H9 (cell line): ENCODE measurements at places on chromosomes 6 and 20. TPM values are rescaled to one million over a fixed set of nuclear protein-coding genes. Genes with fewer than 3 reads are reported as not detected.

PLG gene
- total RNA-seq, result not detected in 2 replicates

RAET1E gene
- not detected in 2 replicates for total RNA-seq

LY6G5C gene
- 1.8 and 2.2 TPM in 2 replicates for total RNA-seq

CNBD2 gene
- 2.3 and 3.1 TPM in 2 replicates for total RNA-seq

MTCH1 gene
- 200 and 205 TPM in 2 replicates for total RNA-seq

DNA sequence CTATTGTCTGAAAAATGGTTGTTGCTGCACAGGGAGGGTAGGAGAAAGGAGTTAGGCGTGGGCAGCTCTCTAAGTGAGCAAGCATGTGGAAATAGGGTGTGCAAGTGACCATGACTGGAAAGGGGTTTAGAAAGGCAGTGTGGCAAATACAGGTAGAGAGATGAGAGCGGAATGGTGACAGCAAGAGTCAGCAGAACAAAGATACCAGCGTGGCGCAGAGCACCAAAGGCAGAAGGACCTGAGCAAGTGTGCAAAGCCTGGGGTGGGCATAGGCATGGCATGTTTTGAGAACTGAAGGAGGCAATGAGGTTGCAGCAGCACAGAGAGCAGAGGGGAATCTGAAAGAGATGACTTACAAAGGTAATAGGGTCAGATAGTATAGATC, 17.0 kb downstream of the RNF217 start:
- no peak overlapping the region for H3K4me3 ChIP-seq
- H3K36me3 ChIP-seq, result peaks cover 24% of the 10 kb centered on the region
- no peaks in the 10 kb centered on the region for H3K4me1 ChIP-seq
- H3K27me3 ChIP-seq, result no peaks in the 10 kb centered on the region

GRCh38 chr6:169978615-169979161, 227.3 kb downstream of the ERMARD start:
- H3K27me3 ChIP-seq, result no peaks in the 10 kb centered on the region
- H3K36me3 ChIP-seq, result no peaks in the 10 kb centered on the region
- H3K27ac ChIP-seq, result no peak overlapping the region

DNA sequence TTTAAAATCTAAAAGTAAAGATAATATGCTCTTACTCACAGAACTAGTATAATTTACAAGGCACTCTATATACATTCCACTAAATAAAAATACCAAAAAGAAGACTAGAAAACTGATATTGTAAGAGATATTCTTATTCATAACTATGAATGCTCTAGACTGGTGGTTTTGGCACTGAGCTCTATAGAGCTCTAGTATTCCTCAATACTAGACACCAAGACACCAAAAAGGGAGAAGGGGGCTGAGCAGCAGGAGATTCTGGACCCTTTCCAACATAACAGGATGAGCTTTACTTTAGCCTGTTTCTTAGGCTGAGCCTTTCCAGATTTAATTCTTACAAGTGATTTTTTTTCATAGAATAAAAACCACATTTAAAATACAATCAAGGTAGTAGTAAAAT, 173.6 kb downstream of the COL21A1 start:
- H3K27me3 ChIP-seq, result no peaks in the 10 kb centered on the region
- DNase-seq, result no peak
- peaks cover 16% of the 10 kb centered on the region for H3K36me3 ChIP-seq
- H3K27ac ChIP-seq, result no peak overlapping the region
- no peaks in the 10 kb centered on the region for H3K4me1 ChIP-seq

GRCh38 chr20:14470231-14470899, 133.0 kb upstream of the FLRT3 start:
- H3K4me3 ChIP-seq, result no peak overlapping the region
- H3K4me1 ChIP-seq, result no peaks in the 10 kb centered on the region; the same call in 1 of the 2 replicates
- no peak overlapping the region for H3K27ac ChIP-seq
- peaks cover 49% of the 10 kb centered on the region for H3K36me3 ChIP-seq
- no peaks in the 10 kb centered on the region for H3K27me3 ChIP-seq

DNA sequence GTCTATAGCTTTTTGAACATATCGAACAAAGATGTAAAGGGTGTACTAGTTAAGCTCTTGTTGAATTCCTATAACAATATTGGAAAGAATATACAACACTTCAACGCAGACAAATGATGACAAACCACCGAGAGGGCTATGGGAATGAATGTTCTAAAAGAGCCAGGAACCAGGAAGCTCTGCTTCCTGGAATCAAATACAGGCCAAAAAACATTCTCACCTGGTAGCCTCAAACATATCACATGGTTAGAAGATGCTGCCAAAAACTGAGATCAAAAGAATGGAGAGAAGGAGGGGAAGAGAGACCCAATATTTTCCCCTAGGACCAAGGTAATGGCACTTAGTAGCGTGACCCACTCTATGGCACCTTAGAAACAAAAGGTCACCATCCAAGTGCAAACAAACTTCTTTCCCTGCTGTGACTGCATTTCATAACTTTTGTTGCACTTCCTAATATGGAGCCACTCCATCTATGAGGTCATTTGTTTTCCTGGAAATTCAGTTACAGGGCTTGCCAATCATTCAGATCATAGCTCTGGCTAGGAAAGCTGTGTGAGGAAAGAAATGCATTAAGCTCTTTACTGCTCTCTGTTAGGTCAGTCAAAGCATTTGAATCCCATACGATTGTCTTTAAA, 199.2 kb upstream of the NT5E start:
- H3K4me3 ChIP-seq, result no peak overlapping the region
- 0 out of 2 replicates have a peak, but pooled peaks cover 5% of the 10 kb centered on the region for H3K36me3 ChIP-seq
- no peaks in the 10 kb centered on the region for H3K27me3 ChIP-seq
- H3K4me1 ChIP-seq, result no peaks in the 10 kb centered on the region
- H3K27ac ChIP-seq, result no peak overlapping the region
- DNase-seq, result no peak

DNA sequence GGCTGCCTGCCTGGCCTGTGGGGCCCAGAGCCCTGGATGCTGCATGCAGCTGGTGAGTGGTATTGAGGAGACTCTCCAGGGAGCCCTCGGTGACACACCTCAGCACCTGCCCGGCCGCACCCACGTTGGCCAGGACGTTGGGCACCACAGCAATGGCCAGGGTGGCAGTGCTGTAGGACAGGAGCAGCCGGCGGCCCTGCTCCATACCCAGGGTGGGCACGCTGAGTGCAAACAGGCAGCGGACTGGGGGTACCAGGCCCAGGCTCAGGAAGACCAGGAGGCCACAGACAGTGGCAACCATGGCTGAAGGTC, 4.7 kb downstream of the OCSTAMP start:
- H3K27me3 ChIP-seq, result no peaks in the 10 kb centered on the region
- H3K36me3 ChIP-seq, result no peaks in the 10 kb centered on the region
- no peaks in the 10 kb centered on the region for H3K4me1 ChIP-seq
- no peak for DNase-seq
- H3K27ac ChIP-seq, result no peak overlapping the region
- no peak overlapping the region for H3K4me3 ChIP-seq

- no peaks in the 10 kb centered on the region for H3K4me1 ChIP-seq
- peak; percentile 78 for DNase-seq
- H3K36me3 ChIP-seq, result no peaks in the 10 kb centered on the region
- H3K27ac ChIP-seq, result no peak within 1 kb of the TSS
- H3K27me3 ChIP-seq, result no peaks in the 10 kb centered on the region
These were observed at the start of gene GDAP1L1 for GRCh38 chr20:44247131-44247571. TSS of gene GDAP1L1 (plus strand) at chr20:44247308. CDS start at chr20:44247335, 27 bp downstream.

DNA sequence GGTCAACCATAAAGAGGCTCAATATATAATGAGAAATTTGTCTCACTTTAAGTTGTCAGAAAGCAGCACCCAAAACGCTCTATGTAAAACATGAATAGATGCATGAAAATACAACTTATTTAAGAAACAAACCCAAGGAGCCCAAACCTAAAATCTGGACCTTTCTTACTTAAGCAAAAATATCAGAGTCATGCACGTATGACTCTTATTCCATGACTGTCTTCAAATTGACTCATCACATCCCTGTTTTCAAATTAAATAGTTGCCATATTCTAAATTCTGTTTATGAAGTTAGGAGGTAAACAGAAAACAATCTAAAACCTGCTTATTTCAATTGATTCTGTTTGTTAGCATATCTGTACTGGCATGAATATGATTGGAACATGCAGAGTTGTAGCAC, 42.1 kb downstream of the ANKRD6 start:
- no peak for DNase-seq
- H3K4me3 ChIP-seq, result no peak overlapping the region
- no peak overlapping the region for H3K27ac ChIP-seq
- H3K4me1 ChIP-seq, result no peaks in the 10 kb centered on the region
- no peaks in the 10 kb centered on the region for H3K36me3 ChIP-seq

GRCh38 chr6:102114402-102114801, 720.9 kb downstream of the GRIK2 start:
- peak; percentile 43 for DNase-seq
- H3K27me3 ChIP-seq, result no peaks in the 10 kb centered on the region
- H3K36me3 ChIP-seq, result no peaks in the 10 kb centered on the region
- no peaks in the 10 kb centered on the region for H3K4me1 ChIP-seq
- H3K4me3 ChIP-seq, result no peak overlapping the region

DNA sequence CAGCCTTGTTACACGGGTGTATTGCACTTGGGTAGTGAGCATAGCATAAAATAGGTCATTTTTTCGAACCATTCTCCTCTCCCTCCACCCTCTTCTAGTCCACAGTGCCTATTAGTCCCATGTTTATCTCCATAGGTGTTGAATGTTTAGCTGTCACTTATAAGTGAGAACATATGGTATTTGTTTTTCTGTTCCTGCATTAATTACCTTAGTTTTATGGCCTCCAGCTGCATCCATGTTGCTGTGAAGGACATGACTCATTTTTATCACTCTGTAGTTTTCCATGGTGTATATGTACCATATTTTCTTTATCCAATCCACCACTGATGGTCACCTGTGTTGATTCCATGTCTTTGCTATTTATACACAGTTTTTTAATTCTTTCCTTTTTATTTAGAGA, 889.5 kb downstream of the EYS start:
- H3K4me1 ChIP-seq, result no peaks in the 10 kb centered on the region
- no peak for DNase-seq
- no peak overlapping the region for H3K27ac ChIP-seq
- H3K36me3 ChIP-seq, result no peaks in the 10 kb centered on the region
- no peaks in the 10 kb centered on the region for H3K27me3 ChIP-seq
- H3K4me3 ChIP-seq, result no peak overlapping the region

DNA sequence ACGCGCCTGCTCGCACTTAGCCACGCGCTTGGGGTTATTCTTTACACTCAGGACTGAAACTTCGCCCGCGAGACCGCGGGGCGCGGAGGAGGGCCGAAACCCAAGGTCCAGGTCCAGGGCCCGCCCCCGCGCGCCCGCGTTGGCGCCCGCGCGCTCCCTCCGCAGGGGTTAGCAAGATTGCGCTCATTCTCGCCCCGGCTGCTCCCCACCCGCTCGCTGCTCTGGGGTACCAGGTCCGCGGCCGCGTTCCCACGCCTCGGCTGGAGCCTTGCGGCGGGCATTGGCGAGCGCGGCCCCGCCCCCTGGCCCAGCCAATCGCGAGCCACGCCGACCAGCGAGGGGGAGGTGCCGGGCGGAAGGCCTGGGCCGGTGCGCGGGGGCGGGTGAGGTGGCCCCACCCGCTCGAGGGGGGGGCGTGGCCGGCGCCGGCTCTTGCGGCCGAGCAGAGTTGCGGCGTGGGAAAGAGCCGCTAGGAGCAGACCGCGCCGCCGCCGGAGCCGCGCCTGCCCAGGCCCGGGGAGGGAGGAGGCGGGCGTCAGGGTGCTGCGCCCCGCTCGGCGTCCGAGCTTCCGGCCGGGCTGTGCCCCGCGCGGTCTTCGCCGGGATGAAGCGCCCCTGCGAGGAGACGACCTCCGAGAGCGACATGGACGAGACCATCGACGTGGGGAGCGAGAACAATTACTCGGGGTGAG, at the start of gene HEY2:
Gene HEY2 (plus strand): TSS at position 460 of the 692 bp plus-strand sequence. CDS start 145 bp downstream, at position 605.
- peaks cover 4% of the 10 kb centered on the region for H3K4me1 ChIP-seq
- H3K27me3 ChIP-seq, result peaks cover 10% of the 10 kb centered on the region; the same call in 1 of the 2 replicates

DNA sequence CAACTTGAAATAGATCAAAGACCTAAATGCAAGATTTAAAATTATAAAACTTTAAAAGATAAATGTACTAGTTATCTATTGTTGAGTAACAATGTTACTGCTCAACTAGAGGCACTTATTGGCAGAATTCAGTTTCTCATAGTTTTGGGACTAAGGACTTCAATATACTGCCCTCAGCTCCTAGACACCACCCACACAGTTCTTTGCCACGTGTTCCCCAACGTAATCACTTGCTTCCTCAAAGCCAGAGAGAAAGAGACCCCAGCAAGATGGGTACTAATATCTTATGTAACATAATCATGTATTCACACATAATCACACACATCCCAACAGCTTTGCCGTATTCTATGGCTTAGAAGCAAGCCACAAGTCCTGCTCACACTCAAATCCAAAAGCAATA, 50.3 kb upstream of the SLC22A16 start:
- DNase-seq, result no peak
- H3K4me1 ChIP-seq, result no peaks in the 10 kb centered on the region
- H3K4me3 ChIP-seq, result no peak overlapping the region
- no peaks in the 10 kb centered on the region for H3K36me3 ChIP-seq

GRCh38 chr6:161228921-161229591, 44.8 kb downstream of the AGPAT4 start:
- no peak overlapping the region for H3K27ac ChIP-seq
- peaks cover 4% of the 10 kb centered on the region; the same call in 1 of the 2 replicates for H3K4me1 ChIP-seq
- no peaks in the 10 kb centered on the region for H3K27me3 ChIP-seq
- no peak overlapping the region for H3K4me3 ChIP-seq

DNA sequence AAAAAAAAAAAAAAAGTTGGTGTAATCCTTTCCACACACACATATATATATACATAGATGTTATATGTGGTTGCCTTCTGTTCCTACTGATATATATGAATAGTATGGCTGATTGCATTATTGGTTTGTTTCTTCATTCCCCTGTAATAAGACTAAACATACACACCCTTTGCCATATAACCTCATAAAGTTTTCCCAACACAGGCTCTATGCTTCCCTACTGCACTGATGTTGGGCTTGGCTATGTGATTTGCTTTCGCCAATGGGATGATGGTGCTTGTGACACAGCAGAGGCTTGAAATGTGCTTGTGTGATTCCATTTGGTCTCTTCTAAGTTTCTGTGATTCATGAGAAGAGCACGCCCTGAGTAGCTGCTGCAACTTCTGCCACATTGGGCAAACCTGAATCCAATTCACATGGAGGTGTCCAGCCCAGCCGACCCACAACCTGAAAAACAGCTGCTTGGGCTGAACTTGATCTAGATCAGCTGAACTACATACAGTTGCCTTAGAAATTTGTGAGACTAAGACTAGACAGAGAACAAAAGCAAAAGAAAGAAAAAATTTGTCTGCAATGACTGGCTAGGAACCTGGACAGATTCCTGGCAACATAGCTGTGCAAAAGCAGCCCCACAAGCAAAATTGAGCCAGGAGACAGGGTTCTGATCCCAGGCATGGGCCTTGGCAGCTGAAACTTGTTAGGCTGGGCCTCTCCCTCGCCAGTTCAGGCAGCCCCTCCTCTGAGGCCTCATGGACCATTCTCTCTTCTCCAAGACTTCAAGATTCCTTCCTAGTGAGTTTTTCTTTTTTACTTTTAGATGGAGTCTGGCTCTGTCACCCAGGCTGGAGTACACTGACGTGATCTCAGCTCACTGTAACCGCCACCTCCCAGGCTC, 13.4 kb upstream of the TBC1D20 start:
- no peaks in the 10 kb centered on the region for H3K4me1 ChIP-seq
- no peak for DNase-seq
- H3K36me3 ChIP-seq, result peaks cover 27% of the 10 kb centered on the region; the same call in 2 of the 3 replicates
- H3K27ac ChIP-seq, result no peak overlapping the region
